ENCODE measurements at places on chromosomes 11 and 22.

DNA sequence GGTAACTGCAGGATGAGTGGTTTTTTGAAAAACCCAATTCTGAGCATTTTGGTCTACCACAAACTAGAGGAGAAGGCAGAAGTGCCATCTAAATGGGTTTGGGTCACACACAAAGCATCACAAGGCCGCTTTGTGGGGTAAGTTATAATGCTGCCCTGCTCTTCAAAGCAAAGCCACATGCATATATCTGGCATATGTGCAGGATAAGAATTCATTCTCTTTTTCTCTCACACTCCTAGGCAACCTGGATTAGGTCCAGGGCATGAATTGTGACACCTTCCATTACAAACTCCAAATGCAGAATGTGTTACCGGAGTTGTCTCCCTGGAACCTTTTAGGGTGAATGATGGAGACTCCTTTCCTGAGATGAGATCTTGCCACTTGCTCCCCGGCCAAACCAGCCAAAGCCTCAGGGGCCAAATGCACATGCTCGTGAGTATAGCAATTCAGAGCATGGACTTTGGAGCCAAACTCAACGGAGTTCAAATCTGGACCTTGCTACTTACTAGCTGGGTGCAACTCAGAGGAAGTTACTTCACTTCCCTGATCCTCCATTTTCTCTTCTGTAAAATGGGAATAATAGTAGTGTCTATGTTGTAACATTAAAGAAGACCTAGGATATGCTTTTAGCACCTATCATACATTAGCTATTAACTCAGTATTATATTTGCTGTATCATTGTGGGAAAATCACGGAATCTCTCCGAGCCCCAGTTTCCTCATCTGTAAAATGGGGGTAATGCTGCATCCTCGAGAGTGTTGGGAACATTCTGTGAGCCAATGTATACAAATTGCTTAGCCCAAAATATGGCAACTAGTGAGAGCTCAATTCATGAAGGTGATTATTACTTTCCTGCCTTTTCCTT is 96.6 kb downstream of the COMMD9 start:
- DNase-seq = no peak

- no peak for DNase-seq
Observed at GRCh38 chr11:107736546-107736945, 24.7 kb upstream of the SLN start.

DNA sequence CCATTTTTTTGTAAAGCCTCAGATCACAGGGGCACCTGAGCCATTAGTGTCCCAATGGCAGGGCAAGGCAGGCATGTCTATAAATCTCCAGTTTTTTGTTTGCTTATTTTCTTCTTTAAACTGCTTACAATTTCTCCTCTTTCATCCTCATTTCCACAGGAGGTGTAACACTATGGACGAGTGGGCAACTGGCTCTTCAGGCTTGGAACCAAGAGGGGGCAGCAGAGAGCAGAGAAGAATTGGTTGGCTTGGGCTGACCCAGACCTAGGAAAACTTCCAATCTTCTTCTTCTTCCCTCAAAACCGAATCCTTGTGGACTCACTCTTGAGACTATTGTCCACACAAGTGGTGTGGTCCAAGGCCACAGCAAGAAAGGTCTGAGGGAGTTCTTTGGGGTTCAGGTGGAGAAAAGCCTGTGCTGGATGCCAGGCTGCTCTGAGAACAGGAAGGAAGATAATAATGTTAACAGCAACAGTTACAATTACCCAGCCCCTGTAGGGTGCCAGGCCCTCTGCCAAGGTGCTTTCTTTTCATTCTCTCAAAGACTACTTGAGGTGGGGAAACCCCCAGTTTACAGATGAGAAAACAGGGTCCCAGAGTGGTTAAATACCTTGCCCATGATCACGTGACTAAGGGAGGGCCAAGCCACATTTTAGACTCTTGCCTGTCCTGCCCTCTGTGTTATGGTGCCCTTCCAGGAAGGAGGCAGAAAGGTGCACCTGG is 70.7 kb upstream of the E2F8 start:
- DNase-seq = peak; percentile 9

- DNase-seq = no peak
Observed at GRCh38 chr11:11626128-11626527, 4.3 kb upstream of the GALNT18 start.

DNA sequence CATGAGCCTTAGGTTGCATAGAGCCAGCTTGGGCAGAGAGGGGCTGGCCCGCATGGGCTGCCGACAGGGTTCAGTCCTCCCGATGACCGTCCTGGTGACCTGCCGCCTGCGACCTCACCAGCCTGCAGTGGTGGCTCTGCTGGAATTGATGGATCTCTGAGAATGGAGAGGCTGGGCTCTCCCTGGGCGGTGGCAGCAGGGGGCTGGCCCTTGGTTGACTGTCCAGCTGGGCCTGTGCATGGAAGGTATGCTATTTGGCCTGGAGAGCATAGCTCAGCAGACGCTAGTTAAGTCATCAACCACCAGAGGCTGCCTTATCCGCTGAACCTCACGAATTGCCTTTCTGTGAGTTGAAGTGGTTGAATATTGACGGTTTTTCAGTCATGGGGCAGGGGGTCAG is 19.7 kb downstream of the GRAMD4 start:
- no peak for DNase-seq

DNA sequence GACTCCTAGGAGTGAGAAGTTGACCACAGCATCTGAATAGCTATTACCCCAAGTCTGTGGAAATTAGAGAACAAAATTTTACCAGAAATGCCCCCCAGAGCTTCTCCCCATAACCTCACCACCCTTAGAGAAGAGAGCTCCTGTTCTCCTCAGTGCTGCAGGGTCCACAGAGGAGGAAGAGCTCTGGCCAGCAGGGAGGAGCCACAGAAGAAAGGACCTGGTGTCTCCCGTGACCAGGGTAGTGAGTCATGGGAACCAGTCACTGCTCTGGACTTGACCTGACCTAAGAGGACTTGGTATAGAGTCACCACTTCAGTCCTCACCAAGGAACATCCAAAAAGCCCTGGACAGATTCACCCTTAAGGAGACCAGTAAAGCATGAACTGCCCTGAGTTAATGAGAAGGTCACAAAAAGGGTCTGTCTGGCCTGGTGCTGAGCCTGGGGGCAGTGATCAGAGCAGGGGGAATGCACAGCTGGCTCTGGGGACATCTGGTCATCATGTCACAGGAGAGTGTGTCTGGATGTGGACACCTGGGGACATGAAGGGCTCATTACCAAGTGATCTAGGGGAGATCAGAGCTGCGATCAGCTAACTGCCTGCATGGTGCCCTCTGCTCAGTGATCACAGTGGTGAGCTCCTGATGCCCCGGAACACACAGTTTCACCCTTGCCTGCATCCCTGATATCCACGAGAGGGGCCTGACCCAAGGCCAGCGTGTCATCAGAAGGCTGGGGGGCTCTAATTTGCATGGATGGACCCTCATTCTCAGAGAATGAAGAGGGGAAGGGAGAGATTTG is 103.3 kb upstream of the TOP3B start:
- no peak for DNase-seq

DNA sequence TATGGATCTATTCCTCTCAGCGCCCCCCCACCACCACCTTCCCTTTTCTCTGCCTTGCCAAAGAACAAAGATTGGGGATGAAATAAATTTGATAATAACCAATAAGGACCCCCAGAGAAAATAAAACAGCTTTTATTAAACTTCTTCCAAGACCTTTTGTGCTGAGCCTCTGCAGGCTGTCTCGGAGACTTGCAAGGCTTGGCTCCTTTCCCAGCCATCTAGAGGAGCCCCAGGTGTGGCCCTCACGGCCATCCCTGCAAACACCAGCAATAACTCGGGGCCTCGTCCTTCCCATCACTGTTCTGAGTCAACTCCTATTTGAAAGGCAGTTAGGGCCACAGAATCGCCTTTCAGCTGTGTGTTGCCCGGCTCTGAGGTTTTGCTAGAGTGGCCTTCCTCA is 51.2 kb upstream of the LMO1 start:
- DNase-seq = no peak

DNA sequence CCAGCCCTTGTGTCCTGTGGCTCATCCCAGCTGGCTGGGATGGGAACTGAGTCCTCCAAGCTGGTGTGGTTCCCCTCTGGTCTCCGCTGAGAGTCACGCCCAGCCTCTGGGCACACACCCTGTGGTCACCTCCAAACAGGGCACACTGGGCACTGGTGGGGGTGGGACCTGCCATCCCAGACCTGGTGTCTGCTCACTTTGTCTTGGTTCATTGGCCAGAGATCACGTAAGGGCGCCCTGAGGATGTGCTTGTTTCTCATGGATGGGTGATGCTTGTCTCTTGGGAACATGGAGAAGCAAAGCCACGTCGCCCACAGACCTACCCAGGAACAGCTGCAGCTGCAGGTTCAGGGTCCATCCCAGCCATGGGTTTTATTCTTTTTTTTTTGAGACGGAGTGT is 43.1 kb downstream of the LRP5 start:
- DNase-seq = no peak

DNA sequence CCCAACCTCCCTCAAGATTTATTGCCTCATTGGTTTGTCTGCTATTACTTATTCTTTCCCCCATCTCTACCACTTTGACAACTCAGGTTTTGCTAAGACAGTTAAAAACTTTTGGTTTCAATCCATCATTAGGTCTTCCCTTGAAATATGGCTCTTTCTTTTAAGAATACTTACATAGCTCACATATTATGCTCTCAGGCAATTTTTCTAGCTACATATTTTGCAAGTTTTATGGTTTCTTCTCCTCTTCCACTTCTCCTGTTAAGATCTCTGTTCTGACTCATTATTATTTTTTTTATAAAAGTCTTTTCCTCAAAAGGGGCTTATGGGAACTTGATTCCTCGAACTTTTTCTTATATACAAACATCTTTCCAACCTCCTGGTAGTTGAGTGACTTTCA is 192.4 kb upstream of the MPPED2 start:
- DNase-seq = no peak

DNA sequence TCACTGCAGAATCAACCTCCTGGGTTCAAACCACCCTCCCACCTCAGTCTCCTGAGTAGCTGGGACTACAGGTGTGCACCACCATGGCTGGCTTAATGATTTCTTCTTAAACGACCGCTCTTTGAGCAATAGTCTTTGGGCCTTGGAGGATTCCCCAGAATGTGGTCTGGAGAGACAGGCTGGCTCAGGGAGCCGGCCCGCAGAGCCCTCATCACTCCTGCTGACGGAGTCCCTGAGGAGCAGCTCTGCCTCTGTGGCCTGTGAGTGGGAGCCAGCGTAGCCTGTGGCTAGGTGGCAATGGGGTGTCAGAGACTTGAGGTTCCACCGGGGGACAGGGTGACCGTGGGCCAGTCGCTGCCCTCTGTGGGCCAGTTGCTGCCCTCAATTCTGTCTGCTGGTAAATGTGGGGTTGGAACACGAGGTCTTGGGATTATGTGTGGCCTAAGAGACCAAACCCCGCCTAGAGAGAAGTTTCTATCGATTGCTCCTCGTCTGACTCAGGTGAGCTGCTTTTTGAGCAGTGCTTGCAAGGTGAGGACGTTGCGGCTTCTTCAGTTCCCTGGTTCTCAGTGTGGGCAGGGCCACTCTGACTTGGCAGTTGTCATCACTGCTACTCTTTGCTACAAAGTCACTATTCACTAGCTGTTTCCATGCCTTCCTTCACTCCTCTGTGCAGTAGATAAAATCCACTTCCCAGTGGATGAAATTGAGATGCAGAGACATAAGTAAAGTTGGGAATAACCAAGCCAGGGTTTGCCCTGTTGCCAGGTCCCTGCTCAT is 124.8 kb upstream of the NECTIN1 start:
- DNase-seq = no peak

GRCh38 chr11:83549984-83550667 is 264.0 kb upstream of the CCDC90B start:
- no peak for DNase-seq

DNA sequence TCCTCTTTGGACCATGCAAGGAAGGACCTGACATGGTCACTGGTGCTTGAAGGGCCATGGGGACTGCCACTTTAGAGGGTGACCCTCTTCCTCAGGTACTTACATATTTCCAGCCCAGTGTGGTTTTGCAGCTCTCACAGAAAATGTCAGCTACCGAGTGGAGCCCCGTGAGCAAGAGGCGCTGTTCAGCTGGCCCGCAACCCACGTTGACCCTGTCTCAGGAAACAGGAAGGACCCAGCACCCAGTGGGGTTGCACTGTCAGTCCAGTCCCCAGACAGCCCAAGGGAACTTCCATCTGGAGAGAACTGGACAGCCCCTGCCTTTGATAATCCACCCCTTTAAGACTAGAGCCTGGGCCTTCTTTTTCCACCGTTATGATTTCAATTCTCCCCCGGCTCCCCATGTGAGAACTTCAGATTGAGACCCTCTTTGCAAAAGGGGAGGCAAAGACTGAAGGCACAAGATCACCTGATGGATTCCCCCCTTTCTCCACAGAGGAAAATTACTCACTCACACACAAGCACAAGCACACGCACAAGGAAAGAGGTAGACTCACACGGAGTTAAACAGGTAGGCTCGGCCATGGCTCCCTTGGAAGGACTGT is 3.4 kb downstream of the YPEL4 start:
- DNase-seq = no peak

GRCh38 chr11:132334769-132335280 is 964.4 kb downstream of the NTM start:
- no peak for DNase-seq

DNA sequence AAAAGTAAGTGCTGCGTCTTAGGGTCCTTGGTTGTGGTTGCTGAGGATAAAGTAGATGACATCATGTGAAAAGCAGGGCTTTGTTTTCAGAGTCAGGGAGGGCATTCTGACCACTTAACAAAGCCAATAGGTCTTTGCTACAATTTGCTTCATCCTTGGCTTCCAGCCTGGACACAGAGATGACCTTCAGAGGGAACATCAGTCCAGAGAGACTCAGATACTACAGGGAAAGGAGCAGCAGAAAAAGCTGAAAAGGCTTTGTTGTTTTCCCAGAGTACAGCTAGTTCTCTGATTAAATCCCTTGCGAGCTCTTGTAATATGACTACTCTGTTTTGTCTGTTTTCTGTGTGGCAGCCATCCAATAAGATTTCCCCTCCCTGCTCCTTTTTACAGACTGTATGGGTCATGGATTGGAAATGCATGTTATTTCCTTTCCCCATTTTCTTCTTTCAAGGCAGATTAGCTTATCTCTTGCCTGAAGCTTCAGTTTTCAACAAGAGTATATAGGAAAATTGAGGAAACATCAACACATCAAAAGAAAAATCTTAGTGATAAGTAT is 31.9 kb downstream of the ATG13 start:
- no peak for DNase-seq

DNA sequence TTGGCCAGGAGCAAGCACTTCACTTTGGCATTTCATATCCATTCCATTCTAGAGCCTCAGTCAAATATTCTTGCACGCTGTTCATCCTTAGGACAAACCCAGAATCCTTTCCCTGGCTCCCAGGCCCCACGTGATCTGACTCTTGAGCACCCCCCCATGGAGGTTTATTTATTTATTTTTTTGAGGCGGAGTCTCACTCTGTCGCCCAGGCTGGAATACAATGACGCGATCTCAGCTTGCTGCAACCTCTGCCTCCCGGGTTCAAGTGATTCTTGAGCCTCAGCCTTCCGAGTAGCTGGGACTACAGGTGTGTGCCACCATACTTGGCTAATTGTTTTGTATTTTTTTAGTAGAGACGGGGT is 12.7 kb upstream of the TSGA10IP start:
- no peak for DNase-seq

- no peak for DNase-seq
Observed at GRCh38 chr11:117255966-117256365, 23.5 kb downstream of the RNF214 start.
